ENCODE measurements at places on chromosomes 2 and 18.

DNA sequence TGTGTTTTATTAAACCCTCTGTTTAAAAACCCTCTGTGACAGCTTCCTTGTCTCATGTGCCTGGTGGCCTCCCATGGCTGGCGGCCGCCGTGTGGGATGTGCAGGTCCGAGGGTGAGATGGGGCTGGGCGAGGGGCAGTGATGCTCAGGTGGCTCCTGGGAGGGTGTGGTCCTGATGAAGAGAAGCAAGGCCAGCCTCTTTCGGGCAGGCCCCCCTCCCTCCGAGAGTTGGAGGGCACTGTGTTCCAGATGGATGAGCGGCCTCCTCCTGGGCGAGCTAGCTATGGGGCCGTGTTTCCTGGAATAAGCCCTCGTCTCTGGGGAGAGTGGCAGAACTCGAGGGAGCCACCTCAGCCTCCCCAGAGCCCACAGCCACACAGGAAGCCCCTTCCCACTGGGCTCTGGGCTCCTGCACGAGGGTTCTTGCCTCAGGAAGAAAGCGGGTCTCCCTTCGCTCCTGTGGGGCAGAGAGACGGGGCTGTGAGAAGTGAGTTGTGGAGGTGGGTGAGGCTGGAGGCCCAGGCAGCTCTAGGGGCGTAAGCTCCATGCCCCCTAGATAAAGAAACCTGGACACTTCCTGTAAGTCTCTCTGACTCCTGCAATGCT lies 72.1 kb downstream of the ASB1 start:
- DNase-seq, result no peak

- DNase-seq, result no peak
Measured at GRCh38 chr18:48946329-48946835, 4.4 kb downstream of the SMAD7 start.

DNA sequence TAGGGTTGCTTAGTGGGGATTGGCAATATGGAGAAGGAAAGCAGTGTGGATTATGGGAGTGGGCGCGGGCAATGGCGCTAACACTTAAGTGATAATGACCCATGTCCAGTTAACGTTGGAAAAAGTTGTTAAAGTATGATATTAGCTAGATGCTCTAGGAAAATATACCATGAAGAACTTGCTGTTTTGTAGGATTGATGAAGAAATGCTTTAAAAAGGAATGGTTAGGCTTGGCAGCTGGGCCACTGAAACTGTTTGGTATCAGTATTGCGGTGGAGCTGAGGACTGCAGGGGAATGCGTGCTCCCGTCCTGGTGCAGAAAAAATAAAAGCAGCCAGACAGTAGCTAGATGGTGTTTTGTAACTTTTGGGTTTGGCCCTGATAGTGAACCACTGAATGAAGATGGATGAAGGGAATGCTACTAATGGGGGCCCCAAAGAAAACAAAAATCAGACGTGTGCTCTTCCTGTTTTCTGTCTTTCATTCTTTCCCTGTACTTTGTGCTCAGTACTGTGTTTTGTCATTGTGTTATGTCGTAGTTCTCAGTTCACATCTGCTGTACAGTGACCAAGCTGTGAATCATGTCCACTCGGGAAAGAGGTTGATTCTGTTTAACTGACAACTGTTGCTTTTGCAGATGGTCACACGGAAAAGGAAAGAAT lies 999 bp downstream of the INSIG2 start:
- no peak for DNase-seq

DNA sequence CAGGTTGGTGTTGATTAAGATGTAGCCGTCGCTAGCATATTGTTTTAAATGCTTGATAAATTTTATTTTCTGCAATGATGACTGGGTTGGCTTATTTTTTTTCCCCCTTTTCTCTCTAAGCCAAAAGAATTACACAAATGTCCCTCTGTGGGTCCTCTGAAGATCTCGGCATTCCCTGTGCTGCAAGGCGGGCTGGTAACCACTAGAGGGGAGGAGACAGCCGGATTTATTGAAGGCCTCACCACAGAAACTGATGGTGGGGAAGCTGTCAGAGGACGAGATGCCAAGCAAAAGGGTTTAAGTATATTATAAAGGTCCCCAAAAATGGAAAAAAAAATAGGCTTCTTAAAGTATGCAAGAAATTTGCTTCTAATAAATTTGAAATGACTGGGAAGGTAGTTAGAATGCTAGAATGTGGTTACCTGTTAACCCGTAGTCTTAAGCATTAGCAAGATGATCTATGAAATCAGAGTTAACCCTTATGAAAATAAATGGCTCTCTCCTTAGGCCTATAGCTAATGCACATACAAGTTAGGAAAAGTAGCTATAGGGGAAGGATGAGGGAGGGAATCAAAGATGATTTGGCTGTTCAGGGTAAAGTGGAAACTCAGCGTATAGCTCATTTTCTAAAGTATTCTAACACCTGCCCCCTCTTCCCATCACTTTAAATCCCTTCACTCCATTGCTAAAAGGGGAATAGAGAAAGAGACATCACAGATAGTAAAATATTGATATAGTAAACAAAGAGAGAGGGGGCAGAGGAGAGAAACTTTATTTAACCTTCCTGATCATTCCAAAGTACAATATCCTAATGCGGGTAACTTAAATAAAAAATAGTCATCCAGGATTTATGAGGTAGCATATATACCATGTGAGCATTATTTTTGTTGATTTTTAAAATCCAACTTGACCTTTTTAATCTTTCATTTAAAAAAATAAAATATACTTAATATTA lies 894.5 kb upstream of the POU3F3 start:
- DNase-seq, result no peak

GRCh38 chr2:30914456-30914855 lies 107.2 kb upstream of the CAPN13 start:
- DNase-seq, result no peak

GRCh38 chr18:44393406-44393805 lies 287.3 kb upstream of the SETBP1 start:
- no peak for DNase-seq

- DNase-seq, result no peak
Measured at GRCh38 chr2:177147093-177147694, 65.4 kb upstream of the HNRNPA3 start.

- peak; percentile 10 for DNase-seq
Measured at GRCh38 chr2:59888015-59888414, 665.4 kb downstream of the BCL11A start.

GRCh38 chr18:76874642-76875389 lies 52.5 kb downstream of the ZNF236 start:
- no peak for DNase-seq

DNA sequence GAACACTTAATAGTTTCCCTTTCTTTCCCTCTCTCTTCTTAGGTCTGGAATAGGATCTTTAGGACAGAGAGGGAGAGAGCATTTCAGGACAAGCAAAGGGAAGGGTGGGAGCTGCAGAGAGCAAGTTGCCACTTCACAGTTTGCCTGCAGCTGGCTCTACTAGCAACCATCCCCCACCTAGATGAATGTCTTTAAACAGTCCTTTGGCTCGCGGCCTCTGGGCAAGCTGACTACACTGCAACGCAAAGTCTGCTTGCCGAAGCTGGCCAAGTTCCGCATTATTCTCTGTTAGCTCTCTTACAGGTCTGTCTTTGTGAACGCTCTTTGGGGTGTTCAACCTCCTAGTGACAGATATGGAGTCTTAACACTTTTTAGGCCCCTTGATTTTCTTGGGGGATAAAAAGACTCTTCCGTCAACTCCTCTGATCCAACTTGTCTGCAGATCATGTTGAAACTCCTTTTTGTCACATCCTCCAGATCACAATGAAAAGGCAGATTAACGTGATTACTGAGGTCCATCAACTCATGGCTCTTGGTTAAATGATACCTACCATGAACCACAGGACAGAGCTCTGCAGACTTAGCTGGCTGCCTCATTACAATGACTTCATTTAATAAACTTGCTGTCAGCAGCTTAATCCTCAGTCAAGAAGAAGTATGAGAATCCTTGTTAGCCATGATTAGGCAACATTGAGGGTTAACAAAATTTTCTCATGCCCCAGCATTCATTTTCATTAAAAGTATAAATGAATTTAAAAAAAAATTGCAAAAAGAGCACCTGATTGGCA lies 74.6 kb downstream of the SLC4A3 start:
- DNase-seq, result no peak

DNA sequence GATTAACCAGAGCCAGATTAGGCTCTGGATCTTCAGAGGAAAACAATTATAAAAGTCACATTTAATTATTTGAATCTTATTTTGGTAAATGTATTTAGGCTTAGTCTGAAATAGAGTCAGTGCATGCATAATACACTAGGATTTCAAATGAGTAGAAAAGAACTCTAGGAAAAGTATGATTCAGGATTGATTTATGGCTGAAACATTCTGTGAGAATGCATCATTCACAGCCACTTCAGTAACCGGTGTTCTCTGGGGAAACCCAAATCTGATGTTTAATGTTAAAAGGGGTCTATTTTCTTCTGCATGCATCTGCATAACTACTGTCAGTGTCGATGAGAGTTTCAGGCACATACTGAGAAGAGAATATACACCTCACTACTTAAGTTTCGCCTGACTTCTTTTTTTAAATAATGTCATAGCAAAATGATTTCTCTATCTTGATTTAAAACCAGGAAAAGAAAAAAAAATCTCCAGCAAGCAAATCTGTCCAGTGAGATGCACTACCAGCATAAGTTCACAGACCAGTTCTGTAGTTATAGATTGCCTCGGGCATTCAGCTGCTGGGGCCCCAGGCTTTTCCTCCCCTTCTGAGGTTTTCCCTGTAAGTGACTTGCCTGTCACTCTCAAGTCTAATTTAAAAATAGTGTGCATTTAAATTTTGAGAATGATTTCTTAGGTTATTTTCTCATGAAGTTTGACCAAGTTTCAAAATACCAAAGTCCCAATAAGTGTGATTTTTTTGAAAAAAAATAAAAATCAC lies 501.5 kb downstream of the NR4A2 start:
- no peak for DNase-seq

DNA sequence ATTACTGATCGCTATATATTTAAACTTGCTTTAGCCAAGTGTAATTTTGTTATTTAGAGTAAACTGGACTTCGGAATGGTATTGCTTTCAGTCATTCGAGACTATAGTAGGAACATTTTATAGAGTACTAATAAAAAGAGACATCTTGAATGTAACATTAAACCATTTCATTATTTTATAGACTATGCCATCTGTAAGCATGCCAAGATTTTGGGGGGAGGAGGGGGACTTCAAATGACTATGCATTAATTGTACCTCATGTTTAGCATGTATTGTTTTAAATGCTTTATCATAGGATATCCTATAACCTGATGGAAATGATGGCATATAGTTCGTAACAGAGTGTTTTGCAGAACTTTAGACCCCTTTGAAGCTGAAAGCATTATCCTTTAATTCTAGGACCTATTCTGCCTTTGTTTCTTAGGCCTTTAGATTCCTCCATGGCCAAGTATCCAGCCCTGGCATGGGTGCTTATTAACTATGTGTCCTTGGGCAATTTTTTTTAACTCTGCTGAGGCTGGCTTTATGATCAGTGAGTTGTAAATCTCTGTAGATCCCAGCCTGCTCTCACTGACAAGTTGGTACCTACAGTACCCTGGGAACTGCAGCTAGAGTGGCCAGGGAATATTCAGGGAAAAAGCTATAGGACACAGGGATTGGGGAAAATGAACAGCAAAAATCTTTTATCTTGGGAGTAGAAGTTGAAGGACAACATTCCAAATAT lies 93.4 kb downstream of the PARD3B start:
- no peak for DNase-seq

DNA sequence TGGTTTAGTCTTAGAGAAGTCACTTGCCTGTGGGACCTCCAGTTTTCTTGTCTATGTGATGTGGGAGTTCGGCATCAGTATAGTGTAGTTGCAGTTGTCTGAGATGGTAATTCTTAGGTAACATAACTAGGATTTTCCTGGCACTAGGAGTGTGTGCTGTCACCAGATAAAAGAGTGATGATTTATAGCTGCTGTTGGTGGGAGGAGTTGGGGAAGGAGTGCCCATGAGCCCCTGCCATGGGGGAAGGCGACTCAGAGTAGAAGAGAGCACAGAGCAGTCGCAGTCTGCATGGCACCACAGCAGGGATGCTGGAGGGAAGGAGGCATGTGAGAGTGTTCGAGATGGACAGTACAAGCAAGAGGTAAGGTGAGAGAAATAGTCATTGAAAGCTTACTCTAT lies 38.7 kb downstream of the ATP9B start:
- no peak for DNase-seq

- DNase-seq, result no peak
Measured at GRCh38 chr2:222287862-222288479, 10.8 kb downstream of the PAX3 start.

DNA sequence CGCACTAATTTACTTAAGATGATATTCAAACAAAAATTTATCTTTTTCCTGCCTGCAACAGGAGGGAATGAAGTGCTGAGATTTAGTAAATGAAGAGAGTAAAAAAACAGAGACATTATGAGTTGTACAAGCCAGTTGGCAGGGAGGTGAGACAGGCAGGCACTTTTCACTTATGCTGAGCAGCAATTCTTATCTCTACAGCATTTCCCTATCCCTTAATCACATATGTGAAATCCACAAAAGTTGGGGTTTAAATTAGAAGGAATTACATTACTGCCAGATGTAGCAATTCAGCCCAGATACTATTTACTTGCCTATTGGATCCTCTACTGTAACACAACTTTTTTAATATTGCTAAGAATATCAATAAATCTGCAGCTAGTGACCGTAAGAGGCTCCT lies 314.2 kb upstream of the LRP1B start:
- DNase-seq, result no peak

- DNase-seq, result no peak
Measured at GRCh38 chr2:233082222-233082930, 22.2 kb downstream of the INPP5D start.

- no peak for DNase-seq
Measured at GRCh38 chr2:8364668-8365067, 317.2 kb upstream of the ID2 start.

- no peak for DNase-seq
Measured at GRCh38 chr2:199111458-199111857, 346.3 kb downstream of the SATB2 start.

DNA sequence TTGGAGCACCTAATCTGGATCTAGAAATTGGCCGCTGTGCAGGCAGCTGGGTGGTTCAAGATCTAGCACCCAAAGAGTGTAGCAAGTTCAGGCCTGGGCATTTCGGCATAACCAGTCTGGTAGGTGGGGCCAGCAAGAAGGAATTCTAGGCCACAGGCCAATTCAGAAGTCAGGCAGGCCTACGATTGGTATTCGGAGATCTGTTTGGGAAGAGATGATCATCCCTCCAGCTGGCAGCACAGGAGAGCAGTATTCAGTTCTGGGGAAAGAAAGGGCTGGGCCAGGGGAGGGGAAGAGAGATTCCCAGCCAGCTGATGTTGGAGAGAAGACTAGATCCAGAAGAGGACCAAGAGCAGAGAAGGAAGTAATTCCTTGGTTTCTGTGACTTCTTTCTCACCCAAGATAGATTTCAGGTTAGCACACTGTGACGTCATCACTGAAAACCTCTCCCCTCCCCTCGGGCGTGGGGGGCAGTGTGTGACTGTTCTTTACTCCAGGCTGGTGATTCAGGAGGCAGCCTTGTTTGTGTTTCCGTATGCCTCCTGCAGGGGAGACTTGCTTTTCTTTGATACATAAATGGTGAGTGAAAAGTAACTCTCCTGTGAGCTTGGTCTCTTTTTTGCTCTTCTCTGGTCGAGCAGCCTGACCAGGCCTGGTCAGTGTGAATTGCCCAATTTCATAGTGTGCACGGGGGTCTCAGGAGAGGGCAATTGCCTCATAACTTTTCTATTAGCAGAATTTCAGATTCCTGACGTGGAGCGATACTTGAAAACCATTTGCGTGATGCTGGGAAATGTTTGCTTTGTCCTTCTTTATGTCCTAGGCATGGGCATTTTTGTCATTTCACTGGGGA lies 61.1 kb downstream of the MEIS1 start:
- DNase-seq, result no peak

Data from activated naive CD4-positive, alpha-beta T cell (primary cell).